ENCODE measurements at places on chromosomes 13 and 19. TPM values are rescaled to one million over a fixed set of nuclear protein-coding genes. Genes with fewer than 3 reads are reported as not detected.

POSTN gene
- 1,188 TPM for polyA plus RNA-seq

CEACAM8 gene
- 0.09 TPM for polyA plus RNA-seq

RB1 gene
- polyA plus RNA-seq: 64.1 TPM

KLK12 gene
- polyA plus RNA-seq: not detected

EID2B gene
- 2.3 TPM for polyA plus RNA-seq

TEAD2 gene
- polyA plus RNA-seq: 72.1 TPM

PCSK4 gene
- 1.9 TPM for polyA plus RNA-seq

NANOS3 gene
- polyA plus RNA-seq: 2.6 TPM

- no peak for DNase-seq
Measured at GRCh38 chr19:46471811-46472543, 614 bp upstream of the PNMA8A start.

- DNase-seq: no peak
Measured at GRCh38 chr19:30552593-30552992, 180.4 kb downstream of the ZNF536 start.

DNA sequence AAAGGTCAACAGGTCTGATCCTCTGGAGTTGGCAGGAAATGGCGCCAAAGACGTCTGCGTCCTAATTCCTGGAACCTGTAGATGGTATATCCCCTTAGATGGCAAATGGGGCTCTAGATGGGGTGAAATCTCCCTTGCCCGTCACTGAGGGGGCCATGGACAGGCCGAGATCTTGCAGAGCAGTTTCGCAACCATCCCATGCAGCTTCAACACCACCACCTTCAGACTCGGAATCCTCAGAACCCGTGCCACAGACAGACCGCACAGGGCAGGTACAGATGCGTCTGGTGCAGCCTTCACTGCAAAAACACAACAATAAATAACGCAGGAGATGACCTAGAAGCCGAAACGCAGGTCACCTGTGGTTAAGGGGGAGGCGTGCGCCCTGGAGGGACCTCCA is 17.7 kb downstream of the REXO1 start:
- DNase-seq: no peak

DNA sequence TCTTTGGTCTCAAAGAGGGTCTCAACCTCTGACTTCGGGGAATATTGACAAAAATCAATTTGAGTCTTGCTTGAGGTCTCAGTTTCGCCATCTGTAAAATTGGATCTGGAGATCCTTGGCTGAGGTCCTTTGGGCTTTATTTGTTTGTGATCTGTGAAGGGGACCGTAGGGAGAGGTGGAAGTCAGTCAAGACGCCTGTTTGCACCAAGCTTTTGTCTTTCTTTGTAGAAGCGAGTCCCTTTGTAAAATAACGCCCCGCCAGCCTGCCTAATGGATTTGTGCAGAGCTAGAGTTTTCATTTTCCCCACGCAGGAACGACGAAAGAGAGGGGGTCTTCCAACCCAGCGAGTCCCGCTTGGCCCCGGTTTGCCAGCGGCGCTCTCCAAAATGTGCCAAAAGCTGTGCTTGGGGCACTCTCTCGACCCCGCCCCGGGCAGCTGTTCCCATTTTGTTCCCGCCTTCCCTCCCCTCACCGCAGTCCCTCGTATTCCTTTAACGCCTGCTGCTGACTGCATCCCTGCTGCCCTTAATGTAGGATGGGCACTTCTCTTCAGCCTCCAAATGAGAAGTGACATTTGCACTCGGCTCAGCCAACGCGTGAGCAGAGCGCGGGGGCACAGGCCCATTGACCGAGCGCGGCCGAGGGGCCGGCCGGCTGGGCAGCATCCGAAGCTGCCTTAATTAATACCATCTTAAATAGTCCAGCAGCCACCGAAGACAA is 13.0 kb downstream of the ZIC5 start:
- no peak for DNase-seq

DNA sequence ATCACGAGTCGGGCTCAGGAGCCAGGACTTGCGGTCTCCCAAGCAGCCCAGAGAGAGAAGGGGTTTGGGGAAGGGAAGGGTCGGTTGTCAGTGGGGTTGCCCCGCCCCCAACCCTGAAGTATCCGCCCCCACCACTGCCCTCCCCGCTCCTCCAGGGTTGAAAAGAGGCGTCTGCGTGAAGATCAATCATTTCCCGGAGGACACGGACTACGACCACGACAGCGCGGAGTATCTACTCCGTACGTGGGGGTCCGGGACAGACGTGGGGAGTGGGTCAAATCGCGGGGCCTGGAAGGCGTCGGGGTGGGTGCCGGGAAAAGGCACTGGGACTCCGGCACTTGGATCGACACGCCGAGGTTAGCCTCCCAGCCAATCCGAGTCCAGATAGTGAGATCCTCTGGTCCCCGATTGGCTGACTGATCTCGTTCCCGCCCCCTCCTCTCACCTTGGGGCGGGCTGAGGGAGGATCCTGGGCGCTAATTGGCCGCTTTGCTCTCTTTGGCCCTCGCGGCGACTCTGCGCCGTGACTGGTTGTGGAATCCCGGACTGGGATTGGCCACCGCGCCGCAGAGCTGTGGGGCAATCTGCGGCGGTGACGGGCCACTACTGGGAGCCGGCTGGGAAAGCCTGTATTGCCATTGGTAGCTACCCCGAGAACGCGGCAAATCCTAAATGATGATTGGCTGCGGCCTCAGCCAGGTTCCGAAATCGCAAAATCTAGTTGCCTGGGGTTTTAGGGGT is 13.3 kb upstream of the CACNG6 start:
- DNase-seq: peak; percentile 18

DNA sequence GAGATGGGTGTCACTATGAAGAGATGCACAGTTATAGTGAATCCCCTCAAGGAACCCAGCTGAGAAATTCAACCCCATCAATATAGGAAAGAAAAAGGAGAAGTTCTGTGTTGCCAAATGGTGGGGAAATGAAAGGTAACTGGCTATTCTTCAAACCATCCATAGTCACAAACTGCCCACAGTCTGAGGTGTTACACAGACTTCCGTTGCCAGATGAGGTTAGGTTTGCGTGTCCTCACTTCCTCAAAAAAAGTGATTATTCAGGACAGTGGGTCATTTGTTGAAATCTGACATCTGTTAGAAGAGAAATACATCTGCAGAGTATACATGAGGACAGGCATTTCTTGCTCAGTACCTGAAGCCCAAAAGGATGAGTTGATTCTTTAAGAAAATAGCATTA is 9.0 kb downstream of the SIGLEC5 start:
- no peak for DNase-seq

GRCh38 chr19:48530770-48531169 is 19.1 kb upstream of the LMTK3 start:
- DNase-seq: no peak

GRCh38 chr19:23764781-23765180 is 6.1 kb upstream of the ZNF681 start:
- DNase-seq: no peak

GRCh38 chr13:43232144-43232872 is 208.9 kb downstream of the DNAJC15 start:
- no peak for DNase-seq

- DNase-seq: peak; percentile 69
Measured at GRCh38 chr19:38975861-38976271, 324 bp upstream of the FBXO17 start.

DNA sequence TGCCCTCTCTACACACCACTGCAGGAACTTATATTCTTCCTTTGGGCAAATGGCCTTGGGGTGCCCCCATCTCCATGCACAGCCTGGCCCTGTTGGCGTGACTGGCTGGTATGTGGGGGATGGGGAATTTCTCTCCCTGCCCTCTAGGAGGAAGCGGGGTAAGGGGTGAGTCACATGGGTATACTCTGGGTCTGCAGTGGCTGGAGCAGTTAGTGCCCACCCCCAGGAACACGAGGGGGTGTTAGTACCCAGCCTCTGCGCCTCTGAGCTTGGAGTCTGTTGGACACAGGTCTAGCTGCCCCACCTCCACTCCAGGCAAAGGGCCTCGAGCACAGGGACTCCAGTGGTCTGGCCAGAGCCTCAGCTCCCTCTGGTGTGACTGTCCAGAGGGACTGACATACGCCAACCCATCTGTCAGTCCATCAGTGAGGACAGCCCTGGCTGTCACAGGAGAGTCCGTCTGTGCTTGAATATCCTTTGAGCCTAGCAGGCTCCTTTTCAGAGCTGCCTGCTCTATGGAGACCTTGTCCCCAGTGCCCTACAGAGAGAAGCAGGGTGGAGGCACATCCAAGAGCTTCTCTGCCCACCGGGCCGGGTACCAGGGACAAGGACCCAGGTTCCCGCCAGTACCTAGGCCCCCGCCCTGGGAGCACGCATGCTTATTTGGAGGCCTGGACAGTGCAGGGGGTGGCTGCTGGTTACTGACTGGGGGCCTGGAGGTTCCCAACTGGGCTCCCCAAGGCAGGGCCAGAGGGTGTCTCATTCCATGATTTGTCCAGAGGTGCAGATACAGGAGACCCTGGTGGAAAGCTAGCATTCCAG is 66.6 kb downstream of the CHST8 start:
- DNase-seq: no peak

DNA sequence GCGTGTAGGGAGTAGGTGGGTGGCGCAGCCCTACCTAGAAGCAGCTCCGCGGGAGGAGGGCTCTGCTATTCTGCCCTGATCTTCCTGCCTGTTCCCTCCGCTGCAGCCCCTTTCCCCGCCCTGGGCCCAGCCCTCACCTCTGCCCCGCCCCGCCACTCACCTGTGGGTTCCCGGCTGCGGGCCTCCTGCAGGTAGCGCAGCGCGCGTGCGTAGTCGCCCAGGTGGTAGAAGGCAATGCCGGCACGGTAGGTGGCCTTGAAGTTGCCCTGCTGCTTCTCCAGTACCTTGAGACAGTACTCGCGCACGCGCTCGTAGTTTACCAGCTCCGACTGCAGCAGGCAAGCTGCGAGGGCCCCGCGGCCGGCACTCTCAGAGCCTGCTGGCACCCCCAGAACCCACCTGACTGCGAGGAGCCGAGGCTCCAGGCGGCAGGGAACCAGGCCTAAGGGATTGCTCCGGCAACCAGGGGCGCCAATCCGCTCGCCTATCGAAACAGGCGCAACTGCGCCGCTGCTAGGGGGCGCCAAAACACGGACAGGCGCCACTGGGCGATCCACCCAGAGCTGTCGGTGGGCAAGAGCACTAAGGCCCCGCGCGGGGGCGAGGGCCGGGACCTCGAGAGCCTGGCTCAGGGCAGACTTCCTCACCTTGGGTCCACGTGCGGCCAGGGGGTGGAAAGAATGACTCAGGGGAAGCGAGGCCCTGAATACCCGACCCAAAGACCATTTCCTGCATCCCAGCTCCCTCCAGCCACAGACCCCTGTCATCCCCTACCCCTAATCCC is 965 bp downstream of the TTC9B start:
- no peak for DNase-seq

- no peak for DNase-seq
Measured at GRCh38 chr19:34335914-34336313, 29.1 kb upstream of the GPI start.

GRCh38 chr13:106121173-106121754 is 414.2 kb downstream of the EFNB2 start:
- no peak for DNase-seq

DNA sequence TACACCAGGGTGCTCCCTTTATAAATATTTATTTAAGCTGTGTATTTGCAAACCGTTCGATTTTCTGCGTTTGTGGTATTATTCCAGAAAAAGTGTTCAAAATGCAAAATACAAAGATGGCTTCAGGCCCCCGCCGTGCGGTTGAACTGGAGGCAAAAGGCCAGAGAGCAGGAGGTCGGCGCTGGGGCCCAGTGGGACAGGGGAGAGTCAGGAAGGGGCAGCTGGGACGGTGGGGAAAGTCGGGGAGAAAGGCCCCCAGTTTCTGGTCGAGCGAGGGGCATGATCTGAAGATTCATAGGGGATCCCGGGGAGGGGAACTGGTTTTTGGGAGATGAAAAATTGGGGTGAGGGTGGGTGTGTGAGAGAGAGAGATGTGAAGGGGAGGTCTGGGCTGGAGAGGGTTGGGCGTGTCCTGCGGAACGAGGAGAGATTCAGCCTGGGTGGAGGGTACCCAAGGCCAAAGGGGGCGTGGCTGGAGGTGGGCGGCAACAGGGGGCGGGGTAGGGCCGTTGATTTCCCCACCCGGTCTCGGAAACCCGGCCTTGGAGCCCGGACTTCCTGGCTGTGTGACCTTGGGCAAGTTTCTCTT is 678 bp downstream of the ISOC2 start:
- peak; percentile 89 for DNase-seq

Measured in hindlimb muscle (tissue), 1 donor.